A549 treated with DMSO at 1 μM for 4 hours (cell line): ENCODE measurements at places on chromosomes 16 and 17. TPM values are rescaled to one million over a fixed set of nuclear protein-coding genes. Genes with fewer than 3 reads are reported as not detected.

KRT20 gene
- 0.29 to 0.47 TPM (median 0.32 TPM) in 5 replicates for total RNA-seq

TEKT5 gene
- total RNA-seq, result 0.09 to 0.19 TPM in 2 of 5 replicates, not detected in the others

SEC14L5 gene
- total RNA-seq, result 0.03 to 0.13 TPM (median 0.10 TPM) in 3 of 5 replicates, not detected in the others

BPTF gene
- total RNA-seq, result 33.0 to 42.8 TPM (median 40.7 TPM) in 5 replicates

FBXW10B gene
- 2.8 to 4.9 TPM (median 3.6 TPM) in 5 replicates for total RNA-seq

TOM1L1 gene
- 35.2 to 43.3 TPM (median 39.4 TPM) in 5 replicates for total RNA-seq

PCGF2 gene
- total RNA-seq, result 37.1 to 65.4 TPM (median 55.6 TPM) in 5 replicates

AXIN2 gene
- total RNA-seq, result 0.94 to 1.9 TPM (median 1.5 TPM) in 5 replicates

KCNH6 gene
- total RNA-seq, result not detected in 5 replicates

GPR142 gene
- total RNA-seq, result not detected in 5 replicates

C16orf86 gene
- 0.06 to 0.17 TPM in 2 of 5 replicates, not detected in the others for total RNA-seq

EMP2 gene
- total RNA-seq, result 18.3 to 27.7 TPM (median 25.3 TPM) in 5 replicates

ABI3 gene
- 0.11 to 0.12 TPM in 2 of 5 replicates, not detected in the others for total RNA-seq

GAS2L2 gene
- total RNA-seq, result 0.03 to 0.13 TPM (median 0.07 TPM) in 5 replicates

CD19 gene
- total RNA-seq, result not detected in 5 replicates

DHRS7B gene
- 18.3 to 21.2 TPM (median 19.7 TPM) in 5 replicates for total RNA-seq

CHST4 gene
- total RNA-seq, result 0.06 to 0.15 TPM (median 0.08 TPM) in 3 of 5 replicates, not detected in the others

RPH3AL gene
- 20.2 to 24.0 TPM (median 22.8 TPM) in 5 replicates for total RNA-seq

KCTD19 gene
- total RNA-seq, result 0.20 to 0.37 TPM (median 0.28 TPM) in 4 of 5 replicates, not detected in the other

EME1 gene
- total RNA-seq, result 15.2 to 17.4 TPM (median 16.0 TPM) in 5 replicates

TERB1 gene
- total RNA-seq, result 0.03 to 0.17 TPM in 2 of 5 replicates, not detected in the others

ACBD4 gene
- 5.0 to 8.9 TPM (median 7.8 TPM) in 5 replicates for total RNA-seq

SMIM36 gene
- total RNA-seq, result not detected in 5 replicates

ANKRD40CL gene
- not detected in 5 replicates for total RNA-seq

CCL4L2 gene
- not detected in 5 replicates for total RNA-seq

ARRB2 gene
- total RNA-seq, result 51.9 to 68.9 TPM (median 63.3 TPM) in 5 replicates

LRRC45 gene
- total RNA-seq, result 7.7 to 18.4 TPM (median 14.2 TPM) in 5 replicates

CES3 gene
- 1.7 to 2.1 TPM (median 2.1 TPM) in 5 replicates for total RNA-seq

EPN3 gene
- 0.15 to 0.31 TPM (median 0.23 TPM) in 5 replicates for total RNA-seq

AARSD1 gene
- total RNA-seq, result 45.7 to 63.2 TPM (median 55.6 TPM) in 5 replicates

CENPX gene
- 156 to 199 TPM (median 185 TPM) in 5 replicates for total RNA-seq

PGP gene
- 16.4 to 32.8 TPM (median 30.5 TPM) in 5 replicates for total RNA-seq

HS3ST3A1 gene
- 0.16 to 0.34 TPM in 2 of 5 replicates, not detected in the others for total RNA-seq

AGRP gene
- not detected in 5 replicates for total RNA-seq

CCDC102A gene
- 5.7 to 9.7 TPM (median 9.4 TPM) in 5 replicates for total RNA-seq

UTP4 gene
- total RNA-seq, result 84.7 to 89.7 TPM (median 86.4 TPM) in 5 replicates

CEP295NL gene
- 0.27 to 0.71 TPM (median 0.55 TPM) in 5 replicates for total RNA-seq

RNF135 gene
- total RNA-seq, result 24.6 to 26.6 TPM (median 26.3 TPM) in 5 replicates

HOXB6 gene
- 4.7 to 7.8 TPM (median 7.0 TPM) in 5 replicates for total RNA-seq

HLF gene
- total RNA-seq, result 0.07 to 0.34 TPM (median 0.18 TPM) in 5 replicates

NXPH3 gene
- 0.20 to 0.46 TPM (median 0.29 TPM) in 5 replicates for total RNA-seq

PABPN1L gene
- not detected in 5 replicates for total RNA-seq

KCNJ18 gene
- 0.05 TPM in 2 of 5 replicates, not detected in the others for total RNA-seq

NOS2 gene
- 0.14 to 0.17 TPM (median 0.15 TPM) in 5 replicates for total RNA-seq

PRCD gene
- not detected in 5 replicates for total RNA-seq

MMP15 gene
- total RNA-seq, result 14.7 to 20.7 TPM (median 18.8 TPM) in 5 replicates
